Endothelial cell of umbilical vein (primary cell): ENCODE measurements at places on chromosomes 2 and 18. TPM values are rescaled to one million over a fixed set of nuclear protein-coding genes. Genes with fewer than 3 reads are reported as not detected.

The GRB14 gene
- total RNA-seq: 2.7 and 10.3 TPM in 2 replicates

The CCDC121 gene
- 1.7 and 3.3 TPM in 2 replicates for total RNA-seq

The FEV gene
- not detected in 2 replicates for total RNA-seq

The RUFY4 gene
- total RNA-seq: not detected in 2 replicates

The TEKT4 gene
- not detected in 2 replicates for total RNA-seq

The RASGRP3 gene
- total RNA-seq: 39.6 and 42.1 TPM in 2 replicates

DNA sequence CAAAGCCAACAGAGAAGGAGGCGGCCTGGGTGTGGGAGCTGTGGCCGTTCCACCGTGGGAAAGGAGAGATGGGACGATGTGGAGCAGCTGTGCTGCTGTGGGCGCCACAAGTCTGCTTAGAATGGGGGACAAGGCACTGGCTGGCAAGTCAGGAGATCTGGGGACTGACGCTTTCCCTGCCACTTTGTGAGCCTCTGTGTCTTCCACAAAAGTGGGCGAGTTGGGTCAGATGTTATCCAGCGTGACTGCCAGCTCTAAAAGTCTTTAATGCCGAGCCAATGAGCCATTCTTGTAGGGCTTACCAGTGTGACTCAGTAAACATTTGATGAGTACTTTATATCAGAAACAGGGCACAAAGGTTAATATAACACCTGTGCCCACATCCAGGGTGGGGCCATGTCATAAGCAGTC is 113.6 kb upstream of the MGAT5 start:
- H3K4me3 ChIP-seq: no peak overlapping the region
- H3K27me3 ChIP-seq: no peaks in the 10 kb centered on the region
- no peak overlapping the region for H3K27ac ChIP-seq
- no peak for DNase-seq
- H3K4me1 ChIP-seq: peaks cover 45% of the 10 kb centered on the region

GRCh38 chr2:75808793-75809535 is 98.2 kb upstream of the GCFC2 start:
- no peak overlapping the region for H3K27ac ChIP-seq
- no peaks in the 10 kb centered on the region for H3K27me3 ChIP-seq
- no peak overlapping the region for H3K4me3 ChIP-seq

GRCh38 chr2:229708335-229708734 is 6.0 kb downstream of the DNER start:
- no peak overlapping the region for H3K27ac ChIP-seq
- no peaks in the 10 kb centered on the region for H3K36me3 ChIP-seq
- no peak overlapping the region for H3K4me3 ChIP-seq
- peaks cover 19% of the 10 kb centered on the region for H3K27me3 ChIP-seq
- no peaks in the 10 kb centered on the region for H3K4me1 ChIP-seq

DNA sequence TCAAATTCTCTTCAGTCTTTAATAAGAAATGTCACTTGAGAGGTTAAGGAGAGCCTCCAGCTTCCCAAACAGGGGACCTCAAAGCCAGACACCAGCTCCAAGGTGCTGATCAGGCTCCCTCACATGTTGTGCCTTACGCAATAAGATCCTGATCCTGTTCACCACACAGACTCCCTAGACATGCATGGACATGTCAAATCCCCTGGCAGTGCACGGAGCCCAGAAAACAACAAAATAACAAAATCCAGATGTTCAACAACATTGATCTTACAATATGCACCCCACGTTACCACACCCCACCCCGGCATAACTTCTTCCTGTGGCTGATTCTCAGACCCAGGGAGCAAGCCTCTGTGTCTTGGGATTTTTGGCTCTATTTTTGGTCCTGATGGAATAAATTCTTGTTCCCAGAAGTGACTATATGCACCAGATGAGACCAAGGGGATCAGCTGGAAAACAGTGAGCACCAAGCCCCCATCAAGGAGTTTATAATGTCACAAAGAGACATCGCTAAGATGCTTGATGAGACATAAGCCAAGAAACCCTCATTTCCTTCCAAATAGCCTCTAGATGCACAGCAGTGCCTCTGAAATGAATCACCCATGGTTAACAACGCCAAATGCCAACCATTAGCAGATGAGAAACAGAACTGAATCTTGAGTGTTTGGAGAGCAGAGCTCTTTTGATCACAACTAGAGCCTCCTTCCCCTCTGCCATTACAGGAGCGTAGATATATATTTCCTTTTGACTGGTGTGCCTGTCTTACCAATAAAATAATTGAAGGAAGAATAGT is 198.2 kb downstream of the PRKCE start:
- no peaks in the 10 kb centered on the region for H3K4me1 ChIP-seq
- H3K4me3 ChIP-seq: no peak overlapping the region
- H3K27ac ChIP-seq: no peak overlapping the region
- no peaks in the 10 kb centered on the region for H3K27me3 ChIP-seq
- no peak for DNase-seq
- H3K36me3 ChIP-seq: no peaks in the 10 kb centered on the region

DNA sequence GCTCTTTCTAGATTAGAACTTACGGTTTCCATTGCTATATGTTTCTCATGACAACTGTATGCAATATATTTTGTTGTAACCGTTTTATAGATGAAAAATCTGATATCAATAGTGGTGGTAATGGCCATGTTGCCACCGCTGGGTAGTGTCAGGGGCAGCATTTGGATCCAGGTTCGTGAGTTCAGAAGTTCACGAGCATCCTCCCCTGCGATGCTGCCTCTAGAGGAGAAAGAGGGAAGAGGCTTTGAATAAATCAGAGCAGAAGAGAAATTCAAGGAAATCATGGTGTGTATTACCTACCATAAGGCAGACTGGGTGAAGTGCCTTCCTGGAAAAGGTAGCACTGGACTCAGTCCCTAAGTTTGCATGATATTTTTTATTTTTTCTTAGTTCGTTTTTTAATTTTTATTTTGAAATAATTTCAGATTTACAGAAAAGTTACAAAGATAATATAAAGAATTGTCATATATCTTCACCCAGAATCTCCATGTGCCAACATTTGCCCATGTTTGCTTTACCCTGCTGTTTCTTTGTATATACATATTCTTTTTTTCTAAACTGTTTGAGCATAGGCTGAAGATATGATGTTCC is 3.3 kb upstream of the ZBTB7C start:
- H3K4me1 ChIP-seq: peaks cover 4% of the 10 kb centered on the region
- peaks cover 24% of the 10 kb centered on the region for H3K27me3 ChIP-seq
- H3K27ac ChIP-seq: no peak overlapping the region
- no peak overlapping the region for H3K4me3 ChIP-seq

GRCh38 chr18:31252522-31252921 is 65.4 kb upstream of the DSG1 start:
- no peak overlapping the region for H3K4me3 ChIP-seq

- H3K27ac ChIP-seq: no peak overlapping the region
- peaks cover 15% of the 10 kb centered on the region for H3K27me3 ChIP-seq
- peak; percentile 11 for DNase-seq
- H3K36me3 ChIP-seq: no peaks in the 10 kb centered on the region
Observed at GRCh38 chr2:226652369-226652768, 147.3 kb downstream of the IRS1 start.

- H3K36me3 ChIP-seq: no peaks in the 10 kb centered on the region
- DNase-seq: no peak
- no peak overlapping the region for H3K27ac ChIP-seq
- no peaks in the 10 kb centered on the region for H3K27me3 ChIP-seq
- no peaks in the 10 kb centered on the region for H3K4me1 ChIP-seq
Observed at GRCh38 chr2:132733094-132733493, 63.1 kb upstream of the LYPD1 start.

GRCh38 chr2:10613263-10613662 is 76.5 kb downstream of the NOL10 start:
- peaks cover 5% of the 10 kb centered on the region for H3K4me1 ChIP-seq
- no peaks in the 10 kb centered on the region for H3K27me3 ChIP-seq
- DNase-seq: peak; percentile 21
- H3K4me3 ChIP-seq: no peak overlapping the region
- H3K36me3 ChIP-seq: no peaks in the 10 kb centered on the region

DNA sequence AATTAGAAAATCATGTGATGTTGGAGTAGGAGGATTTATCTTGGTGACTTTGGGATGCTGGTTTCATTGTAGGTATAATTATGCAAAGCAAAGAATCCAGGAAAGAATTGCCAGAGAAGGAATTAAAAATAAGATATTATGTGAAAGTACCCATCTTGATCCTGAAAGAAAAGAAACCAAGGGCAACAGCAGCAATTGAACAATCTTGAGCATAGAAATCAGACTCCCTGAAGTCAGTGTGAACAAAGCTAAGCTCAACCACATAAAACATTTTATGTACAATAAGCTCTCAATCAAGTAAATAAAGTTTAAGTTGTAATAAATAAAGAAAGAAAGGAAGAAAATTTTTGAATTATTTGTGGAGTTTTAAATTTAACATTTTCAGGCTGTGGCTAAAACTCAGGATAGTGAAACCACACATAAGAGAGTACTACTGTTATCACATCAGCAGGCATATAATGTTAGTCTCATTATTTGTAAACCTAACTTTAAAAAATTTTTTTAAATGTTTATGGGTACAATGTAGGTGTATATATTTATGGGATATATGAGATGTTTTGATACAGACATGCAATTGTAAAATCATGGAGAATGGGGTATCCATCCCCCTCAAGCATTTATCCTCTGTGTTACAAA is 32.8 kb upstream of the GPR55 start:
- no peak for DNase-seq
- H3K27ac ChIP-seq: no peak overlapping the region
- H3K36me3 ChIP-seq: no peaks in the 10 kb centered on the region

DNA sequence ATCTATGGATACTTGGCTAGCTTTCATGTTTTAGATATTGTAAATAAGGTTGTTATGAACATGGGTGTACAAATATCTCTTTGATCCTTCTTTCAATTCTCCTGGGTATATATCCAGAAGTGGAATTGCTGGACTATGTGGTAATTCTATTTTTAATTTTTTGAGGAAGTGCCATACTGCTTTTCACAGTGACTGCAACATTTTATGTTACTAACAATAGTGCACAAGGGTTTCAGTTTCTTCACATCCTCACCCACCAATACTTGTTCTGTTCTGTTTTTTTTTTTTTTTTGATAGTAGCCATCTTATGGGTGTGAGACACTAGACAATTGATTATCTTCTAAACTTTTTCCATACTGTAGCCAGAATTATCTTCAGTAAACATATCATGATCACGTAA is 17.3 kb upstream of the NEUROD1 start:
- no peak overlapping the region for H3K4me3 ChIP-seq
- H3K36me3 ChIP-seq: no peaks in the 10 kb centered on the region
- no peak overlapping the region for H3K27ac ChIP-seq
- no peaks in the 10 kb centered on the region for H3K4me1 ChIP-seq

DNA sequence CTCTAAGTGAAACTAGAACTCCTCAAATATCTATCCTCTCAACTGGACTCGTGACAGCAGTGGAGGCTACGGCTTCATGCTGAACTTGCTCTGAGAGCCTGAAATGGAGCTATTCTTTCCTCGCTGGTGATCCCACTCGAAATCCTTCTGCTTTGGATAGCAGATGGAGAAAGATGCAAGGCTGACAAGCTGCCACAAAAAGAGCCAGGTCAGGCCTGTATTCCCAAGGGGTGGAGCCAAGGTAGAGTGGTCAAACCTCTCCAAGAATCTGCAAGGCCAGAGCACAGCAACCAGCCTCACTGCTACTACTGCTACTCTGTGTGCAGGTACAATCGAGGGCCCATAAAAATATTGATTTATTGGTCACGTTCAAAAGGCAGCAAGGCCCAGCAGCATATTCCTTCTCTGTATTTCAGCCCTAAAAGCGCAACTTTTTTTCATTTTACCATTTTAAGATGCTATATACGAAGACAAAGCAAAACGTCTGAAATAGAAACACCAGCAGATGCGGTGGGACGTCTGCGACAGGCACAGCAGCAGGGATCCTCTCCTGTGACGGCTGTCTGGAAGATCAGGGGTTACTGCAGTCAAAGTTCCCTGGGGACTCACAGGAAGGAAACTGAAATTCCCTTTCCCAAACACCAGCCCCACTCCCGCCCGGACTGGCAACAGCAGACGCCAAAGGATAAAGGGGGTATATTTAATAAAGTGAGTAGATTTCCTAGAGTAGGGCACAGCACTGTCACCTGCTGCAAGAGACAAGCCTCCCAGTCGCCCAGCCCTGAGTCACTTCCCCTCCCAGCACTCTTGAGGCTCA is 2.4 kb downstream of the SPRED2 start:
- H3K27ac ChIP-seq: no peak overlapping the region
- DNase-seq: no peak
- peaks cover 6% of the 10 kb centered on the region for H3K4me1 ChIP-seq
- peaks cover 25% of the 10 kb centered on the region for H3K27me3 ChIP-seq
- H3K4me3 ChIP-seq: no peak overlapping the region

- no peaks in the 10 kb centered on the region for H3K4me1 ChIP-seq
- no peak for DNase-seq
- H3K27me3 ChIP-seq: peaks cover 4% of the 10 kb centered on the region
- no peak overlapping the region for H3K4me3 ChIP-seq
- H3K36me3 ChIP-seq: no peaks in the 10 kb centered on the region
- H3K27ac ChIP-seq: no peak overlapping the region
Observed at GRCh38 chr2:190380962-190381412, 27.2 kb upstream of the MFSD6 start.

DNA sequence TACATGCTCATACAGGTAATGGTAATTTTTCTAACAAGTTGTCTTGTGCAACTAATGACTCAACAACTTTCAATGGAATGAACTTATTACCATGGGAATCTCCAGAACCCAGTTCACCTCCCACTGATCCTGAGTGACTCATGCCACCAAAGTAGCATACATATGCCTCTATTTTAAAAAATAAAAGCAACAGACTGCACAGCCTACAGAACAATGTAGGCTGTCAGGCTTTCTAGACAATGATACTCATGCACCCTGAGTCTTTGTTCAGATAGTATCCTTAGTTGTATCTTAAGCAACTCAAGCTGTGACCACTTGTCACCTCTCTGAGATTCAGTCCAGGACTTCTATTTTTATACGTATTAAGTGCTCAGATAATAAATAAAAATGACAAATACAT is 531.0 kb upstream of the SETBP1 start:
- peak; percentile 13 for DNase-seq
- no peaks in the 10 kb centered on the region for H3K27me3 ChIP-seq
- no peaks in the 10 kb centered on the region for H3K4me1 ChIP-seq
- no peaks in the 10 kb centered on the region for H3K36me3 ChIP-seq
- no peak overlapping the region for H3K27ac ChIP-seq
- no peak overlapping the region for H3K4me3 ChIP-seq

DNA sequence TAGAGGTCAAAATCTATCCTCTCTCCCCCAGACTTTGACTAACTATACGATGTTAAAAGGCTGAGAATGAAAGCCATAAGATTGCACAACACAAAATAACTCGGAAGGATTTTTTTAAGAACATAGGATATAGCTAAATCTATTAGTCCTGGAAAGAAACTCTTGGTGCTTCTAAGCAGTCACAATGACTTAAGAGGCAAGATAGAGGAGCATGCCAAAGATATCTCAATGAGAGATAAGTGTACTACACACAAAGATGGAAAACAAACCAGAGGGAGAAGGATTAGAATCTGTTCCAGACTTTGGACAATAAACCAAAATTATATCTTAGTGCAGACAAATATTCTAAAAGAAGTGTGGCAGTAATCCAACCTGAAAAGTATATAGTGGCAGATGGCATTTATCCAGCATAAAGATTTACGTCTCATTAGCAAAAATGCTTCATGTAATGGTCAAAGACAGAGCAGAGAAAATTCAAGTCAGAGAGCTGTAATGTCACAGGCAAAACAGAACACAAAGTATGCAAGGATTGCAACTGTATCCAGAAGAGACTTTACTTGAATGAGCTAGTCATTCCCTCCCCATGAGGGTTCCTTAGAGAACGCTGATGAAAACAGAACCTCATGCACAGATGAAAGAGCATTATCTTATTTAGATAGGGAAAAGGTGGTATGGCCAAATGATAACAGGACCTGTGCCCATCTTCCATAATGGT is 28.8 kb upstream of the EVA1A start:
- no peak overlapping the region for H3K4me3 ChIP-seq
- H3K4me1 ChIP-seq: no peaks in the 10 kb centered on the region
- no peak for DNase-seq
- no peaks in the 10 kb centered on the region for H3K36me3 ChIP-seq
- H3K27me3 ChIP-seq: peaks cover 12% of the 10 kb centered on the region
- no peak overlapping the region for H3K27ac ChIP-seq
